ENCODE measurements at places on chromosomes 4 and X. TPM values are rescaled to one million over a fixed set of nuclear protein-coding genes. Genes with fewer than 3 reads are reported as not detected.

Gene GAGE2A
- not detected for polyA plus RNA-seq

Gene RAB40A
- polyA plus RNA-seq, result 2.9 TPM

Gene HTN3
- polyA plus RNA-seq, result not detected

Gene PDS5A
- 67.2 TPM for polyA plus RNA-seq
